ENCODE measurements at places on chromosomes 7 and 10.

DNA sequence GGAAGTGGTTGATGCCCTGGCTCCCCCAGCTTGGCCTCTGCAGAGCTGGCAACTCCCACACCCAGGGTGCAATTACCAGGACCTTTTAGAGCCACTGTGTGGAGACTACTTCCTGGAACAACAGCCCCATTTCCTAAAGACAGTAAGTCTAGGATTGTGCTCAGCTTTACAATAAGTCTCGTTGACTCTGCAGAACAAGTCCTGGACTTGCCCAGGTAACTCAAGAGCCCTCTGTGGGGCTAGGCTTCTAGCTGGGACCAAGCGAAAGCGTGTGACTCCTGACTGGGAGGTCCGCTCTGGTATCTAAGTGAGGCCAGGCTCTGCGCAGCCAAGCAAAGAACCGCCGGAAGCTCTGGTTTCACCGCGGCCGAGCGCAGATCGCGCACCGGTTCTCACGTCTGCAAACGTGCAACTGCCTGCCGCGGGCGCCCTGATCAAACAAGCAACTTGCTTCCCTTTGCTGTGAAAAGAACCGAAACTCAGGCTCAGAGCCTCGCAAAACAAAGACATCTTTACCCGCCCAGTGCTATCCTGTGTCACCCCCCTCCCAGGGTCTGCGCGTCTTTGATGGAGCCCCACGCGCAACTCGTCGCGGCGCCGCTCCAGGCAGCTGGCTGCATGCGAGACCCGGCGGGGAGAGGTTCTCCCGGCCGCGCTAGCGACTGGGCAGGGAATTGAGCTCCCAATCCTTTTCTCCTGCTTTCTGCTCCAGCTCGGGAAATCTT, 4.4 kb upstream of the PDLIM1 start:
- DNase-seq, result peak; percentile 33

DNA sequence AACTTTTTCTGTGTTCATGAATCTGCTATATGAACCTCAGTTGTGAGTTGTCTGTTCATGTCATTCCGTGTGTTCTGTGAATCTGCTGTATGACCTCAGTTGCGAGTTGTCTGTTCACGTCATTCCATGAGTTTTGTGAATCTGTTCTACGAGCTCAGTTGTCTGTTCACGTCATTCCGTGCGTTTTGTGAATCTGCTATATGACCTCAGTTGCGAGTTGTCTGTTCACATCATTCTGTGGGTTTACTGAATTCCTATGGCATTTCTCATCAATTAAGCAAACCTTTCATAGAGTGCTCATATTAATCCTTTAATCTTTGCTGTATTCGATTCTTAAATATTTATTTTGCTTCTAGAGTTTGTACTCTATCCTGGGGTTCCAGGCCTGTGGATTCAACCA, 150.6 kb downstream of the DIP2C start:
- DNase-seq, result no peak

DNA sequence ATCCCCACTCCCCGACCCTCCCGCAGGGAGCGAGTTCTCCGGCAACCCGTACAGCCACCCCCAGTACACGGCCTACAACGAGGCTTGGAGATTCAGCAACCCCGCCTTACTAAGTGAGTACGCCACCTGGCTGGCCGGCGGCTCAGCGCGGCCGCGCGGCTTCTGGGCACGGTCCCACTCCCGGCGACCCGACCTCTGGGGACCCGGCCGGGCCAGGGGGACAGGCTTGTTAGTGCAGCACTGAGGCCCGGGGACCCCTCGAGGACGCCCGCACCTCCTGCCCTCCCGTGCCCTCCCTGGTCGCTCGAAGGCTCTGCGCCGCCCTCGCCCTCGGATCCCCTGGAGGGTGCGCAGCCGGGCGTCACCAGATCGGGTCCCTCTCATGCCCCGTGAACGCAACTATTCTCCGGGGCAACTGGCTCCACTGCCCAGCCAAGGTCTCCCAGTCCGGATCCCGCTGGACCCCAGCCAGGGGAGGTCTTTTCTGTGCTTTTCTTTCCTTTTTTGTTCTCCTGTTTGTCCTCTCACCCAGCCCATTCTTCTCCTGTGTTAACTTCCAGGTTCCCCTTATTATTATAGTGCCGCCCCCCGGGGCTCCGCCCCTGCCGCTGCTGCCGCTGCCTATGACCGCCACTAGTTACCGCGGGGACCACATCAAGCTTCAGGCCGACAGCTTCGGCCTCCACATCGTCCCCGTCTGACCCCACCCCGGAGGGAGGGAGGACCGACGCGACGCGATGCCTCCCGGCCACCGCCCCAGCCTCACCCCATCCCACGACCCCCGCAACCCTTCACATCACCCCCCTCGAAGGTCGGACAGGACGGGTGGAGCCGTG, 81.8 kb downstream of the PAX2 start:
- DNase-seq, result no peak

GRCh38 chr7:69635555-69636185, 37.4 kb downstream of the AUTS2 start:
- no peak for DNase-seq

DNA sequence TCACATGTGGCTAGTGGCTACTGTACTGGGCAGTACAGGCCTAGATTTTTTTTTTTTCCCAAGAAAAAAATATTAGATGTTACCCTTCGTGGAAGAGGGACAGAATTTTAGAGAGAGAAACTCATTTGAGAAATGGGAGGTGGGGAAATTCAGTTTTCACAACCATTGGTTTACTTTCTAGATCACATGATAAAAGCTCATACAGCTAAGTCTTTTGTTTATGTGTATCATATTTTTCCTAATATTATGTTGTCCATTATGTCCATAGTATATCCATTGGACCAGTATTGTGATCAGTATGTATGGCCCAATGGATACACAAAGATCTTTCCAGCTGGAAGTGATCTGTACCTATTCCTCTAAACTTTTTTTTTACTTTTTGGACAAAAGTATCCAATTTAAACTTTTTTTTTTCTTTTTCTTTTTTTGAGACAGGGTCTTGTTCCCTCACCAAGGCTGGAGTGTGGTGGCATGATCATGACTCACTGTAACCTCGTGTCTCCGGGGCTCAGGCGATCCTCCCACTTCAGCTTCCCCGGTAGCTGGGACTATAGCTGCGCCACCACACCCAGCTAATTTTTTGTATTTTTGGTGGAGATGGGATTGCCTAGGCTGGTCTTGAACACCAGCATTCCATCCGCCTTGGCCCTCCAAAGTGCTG, 4.1 kb downstream of the CALU start:
- DNase-seq, result no peak

DNA sequence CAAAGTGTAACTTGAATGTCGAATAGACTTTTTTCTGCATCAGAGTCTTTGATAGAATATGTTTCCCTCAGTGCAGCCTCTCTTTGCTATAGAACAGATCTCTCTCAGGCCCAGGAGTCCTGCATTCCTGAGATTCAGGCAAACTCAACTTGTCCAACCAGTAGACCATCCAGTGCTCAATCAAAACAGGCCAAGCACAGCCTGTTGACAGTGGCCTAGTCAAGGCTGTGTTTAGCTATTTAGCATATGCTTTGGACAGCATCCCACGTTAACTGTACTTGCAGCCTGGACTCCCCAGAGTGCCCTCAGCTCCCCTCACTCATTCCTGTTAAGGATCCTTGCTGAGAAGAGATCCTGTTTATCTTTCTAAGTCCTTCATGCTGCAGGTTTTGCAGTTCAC, 16.3 kb downstream of the OR6V1 start:
- DNase-seq, result no peak

Measured in esophagus squamous epithelium (tissue), 5 donors.